ENCODE measurements at places on chromosomes 11 and 22.

DNA sequence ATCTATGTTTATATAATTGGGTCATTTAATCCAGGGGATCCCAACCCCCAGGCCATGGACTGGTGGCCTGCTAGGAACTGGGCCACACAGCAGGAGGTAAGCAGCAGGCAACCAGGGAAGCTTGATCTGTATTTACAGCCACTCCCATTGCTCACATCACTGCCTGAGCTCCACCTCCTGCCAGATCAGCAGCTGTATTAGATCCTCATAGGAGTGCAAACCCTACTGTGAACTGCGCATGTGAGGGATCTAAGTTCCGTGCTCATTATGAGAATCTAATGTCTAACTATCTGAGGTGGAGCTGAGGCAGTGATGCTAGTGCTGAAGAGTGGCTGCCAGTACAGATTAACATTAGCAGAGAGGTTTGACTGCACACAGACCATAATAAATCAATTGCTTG, 32.8 kb downstream of the MS4A2 start:
- no peak overlapping the region for H3K4me3 ChIP-seq
- H3K27me3 ChIP-seq, result no peaks in the 10 kb centered on the region
- H3K4me1 ChIP-seq, result no peaks in the 10 kb centered on the region
- no peak for DNase-seq
- no peaks in the 10 kb centered on the region for H3K36me3 ChIP-seq

- peaks cover 66% of the 10 kb centered on the region for H3K27me3 ChIP-seq
- no peak overlapping the region for H3K27ac ChIP-seq
- H3K4me1 ChIP-seq, result peaks cover 3% of the 10 kb centered on the region
- DNase-seq, result no peak
- H3K36me3 ChIP-seq, result no peaks in the 10 kb centered on the region
These were observed 2.0 kb upstream of the NRGN start for GRCh38 chr11:124737638-124738305.

GRCh38 chr11:79648766-79649520, 208.1 kb upstream of the TENM4 start:
- no peak overlapping the region for H3K27ac ChIP-seq
- H3K27me3 ChIP-seq, result no peaks in the 10 kb centered on the region
- H3K4me1 ChIP-seq, result no peaks in the 10 kb centered on the region
- no peaks in the 10 kb centered on the region for H3K36me3 ChIP-seq
- DNase-seq, result no peak

DNA sequence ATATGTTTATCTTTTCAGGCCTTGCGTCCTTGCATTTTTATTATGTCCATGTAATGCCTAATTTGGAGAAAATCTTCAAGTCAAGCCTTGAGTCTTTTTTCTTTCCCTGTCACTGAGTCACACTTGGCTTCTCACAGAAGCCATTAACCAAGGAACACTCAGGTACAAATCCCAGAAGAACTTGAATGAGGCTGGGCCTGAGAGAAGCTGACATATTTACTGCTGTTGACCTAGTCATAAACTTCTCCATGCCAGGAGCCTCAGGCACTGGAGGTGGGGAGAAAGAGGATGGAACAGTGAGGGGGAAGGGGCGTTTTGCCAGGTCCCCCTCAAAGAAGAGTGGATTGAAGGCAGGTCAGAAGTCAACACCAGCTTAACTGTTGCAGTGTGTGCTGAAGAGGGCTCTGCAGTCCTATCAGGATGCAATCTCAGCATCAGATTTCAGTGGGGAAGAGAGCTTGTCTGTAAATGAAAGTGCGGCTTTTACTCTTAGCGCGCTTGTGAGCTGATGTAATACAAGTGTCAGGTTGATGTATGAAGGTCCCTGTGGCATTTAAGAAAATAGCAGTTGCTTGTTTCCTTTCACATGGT, 526.0 kb downstream of the ETS1 start:
- H3K4me1 ChIP-seq, result peaks cover 17% of the 10 kb centered on the region
- no peaks in the 10 kb centered on the region for H3K36me3 ChIP-seq
- no peak overlapping the region for H3K27ac ChIP-seq
- peak; percentile 38 for DNase-seq

- H3K27ac ChIP-seq, result no peak overlapping the region
- no peak for DNase-seq
- no peaks in the 10 kb centered on the region for H3K36me3 ChIP-seq
- H3K27me3 ChIP-seq, result no peaks in the 10 kb centered on the region
- no peak overlapping the region for H3K4me3 ChIP-seq
These were observed 52.1 kb upstream of the EIF3M start for GRCh38 chr11:32531528-32531927.

- H3K4me3 ChIP-seq, result no peak overlapping the region
- H3K27ac ChIP-seq, result no peak overlapping the region
These were observed 1157.5 kb downstream of the BRD1 start for GRCh38 chr22:48669986-48670716.

GRCh38 chr11:27228232-27228905, 134.6 kb downstream of the CCDC34 start:
- no peak overlapping the region for H3K27ac ChIP-seq
- no peak overlapping the region for H3K4me3 ChIP-seq
- DNase-seq, result no peak
- H3K27me3 ChIP-seq, result no peaks in the 10 kb centered on the region

DNA sequence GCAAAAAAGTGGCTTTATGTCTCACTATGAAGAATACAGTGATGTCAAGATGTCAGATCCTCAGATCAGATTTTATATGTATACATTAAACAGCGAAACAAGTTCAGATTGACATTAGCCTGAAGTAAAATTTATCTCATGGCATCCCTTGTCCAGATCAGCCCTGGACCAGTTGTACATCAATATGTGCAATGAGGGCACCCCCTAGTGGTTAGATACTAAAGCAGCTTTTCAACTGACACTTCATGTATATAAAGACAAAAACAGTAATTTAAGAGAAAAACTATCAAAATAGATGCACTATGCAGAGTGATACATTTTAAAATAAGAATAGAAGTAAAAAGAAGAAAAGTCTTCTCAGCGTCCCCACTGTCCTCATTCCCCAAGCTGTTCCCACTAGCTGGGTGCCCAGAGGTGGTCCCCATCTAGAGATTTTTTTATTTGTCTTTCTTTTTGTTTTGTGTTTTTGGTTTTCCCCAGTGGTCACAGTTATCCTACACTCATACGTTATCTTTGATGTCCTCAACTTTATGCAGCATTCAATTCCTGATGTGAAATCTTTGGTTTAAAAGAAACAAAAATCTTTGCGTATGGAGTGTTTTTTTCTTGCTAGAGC, 2193.4 kb upstream of the RAG2 start:
- H3K4me1 ChIP-seq, result no peaks in the 10 kb centered on the region
- H3K27me3 ChIP-seq, result no peaks in the 10 kb centered on the region
- DNase-seq, result peak; percentile 43
- H3K4me3 ChIP-seq, result no peak overlapping the region
- H3K27ac ChIP-seq, result no peak overlapping the region

GRCh38 chr22:17496841-17497240, 66.5 kb upstream of the SLC25A18 start:
- no peak for DNase-seq
- no peaks in the 10 kb centered on the region for H3K4me1 ChIP-seq

- peak overlapping the region; percentile 9 for H3K27ac ChIP-seq
- H3K4me1 ChIP-seq, result peaks cover 22% of the 10 kb centered on the region
- no peak overlapping the region for H3K4me3 ChIP-seq
- peak; percentile 59 for DNase-seq
These were observed 71.2 kb downstream of the PHF21A start for GRCh38 chr11:46050003-46050461.

DNA sequence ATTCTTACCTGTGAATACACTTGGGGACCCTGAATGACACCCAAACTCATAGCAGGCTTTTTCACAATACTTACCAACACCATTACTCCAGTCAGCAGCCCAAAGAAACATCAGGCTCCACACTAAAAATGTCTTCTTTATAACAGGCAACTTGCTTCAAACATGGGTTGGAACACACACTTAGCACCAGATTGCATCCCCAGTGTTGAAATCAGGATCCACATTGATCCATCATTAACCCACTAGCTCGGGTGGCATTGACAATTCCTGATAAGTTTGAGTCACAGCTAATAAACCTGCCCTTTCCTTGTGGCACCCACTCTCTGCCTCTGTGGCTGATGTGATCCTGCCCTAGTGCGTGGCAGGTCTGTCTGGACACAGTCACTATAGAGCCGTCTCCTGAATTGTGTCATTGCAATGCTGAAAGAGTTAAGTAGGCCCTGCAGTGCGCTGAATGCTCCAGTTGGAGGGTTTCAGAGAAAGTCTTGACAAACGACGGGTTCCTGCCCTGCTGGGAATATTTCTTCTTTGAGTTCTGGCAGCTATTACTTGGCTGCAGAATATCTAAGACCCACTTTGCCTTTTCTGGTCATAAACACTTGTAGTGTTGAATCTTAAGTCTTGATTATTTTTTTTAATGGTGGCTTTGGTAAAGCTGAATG, 19.6 kb upstream of the C11orf96 start:
- peaks cover 28% of the 10 kb centered on the region for H3K4me1 ChIP-seq
- H3K27me3 ChIP-seq, result no peaks in the 10 kb centered on the region
- H3K27ac ChIP-seq, result peak overlapping the region; percentile 80
- no peak overlapping the region for H3K4me3 ChIP-seq
- peaks cover 11% of the 10 kb centered on the region for H3K36me3 ChIP-seq
- DNase-seq, result peak; percentile 30

GRCh38 chr22:24033731-24034130, 22.6 kb downstream of the CABIN1 start:
- H3K27me3 ChIP-seq, result no peaks in the 10 kb centered on the region
- DNase-seq, result no peak
- no peak overlapping the region for H3K27ac ChIP-seq

All from osteoblast (primary cell).